Bone marrow (tissue), 2 donors: ENCODE measurements at places on chromosomes 12 and 14.

DNA sequence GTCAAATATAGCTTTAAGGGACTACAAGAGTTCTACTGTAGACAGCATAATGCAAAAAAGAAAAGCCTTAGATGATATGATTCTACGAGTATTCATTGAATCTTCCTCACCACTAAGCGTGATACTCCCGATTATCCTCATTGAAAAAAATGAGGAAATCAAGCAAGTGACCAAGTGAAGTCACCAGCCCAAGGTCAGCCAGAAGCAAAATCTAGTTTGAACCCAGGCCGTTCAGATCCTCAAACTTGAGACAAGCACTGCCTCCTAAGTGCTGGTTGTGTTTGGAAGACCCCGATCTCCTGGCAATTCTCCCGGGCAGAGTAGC lies 845 bp downstream of the GIT2 start:
- DNase-seq: no peak

DNA sequence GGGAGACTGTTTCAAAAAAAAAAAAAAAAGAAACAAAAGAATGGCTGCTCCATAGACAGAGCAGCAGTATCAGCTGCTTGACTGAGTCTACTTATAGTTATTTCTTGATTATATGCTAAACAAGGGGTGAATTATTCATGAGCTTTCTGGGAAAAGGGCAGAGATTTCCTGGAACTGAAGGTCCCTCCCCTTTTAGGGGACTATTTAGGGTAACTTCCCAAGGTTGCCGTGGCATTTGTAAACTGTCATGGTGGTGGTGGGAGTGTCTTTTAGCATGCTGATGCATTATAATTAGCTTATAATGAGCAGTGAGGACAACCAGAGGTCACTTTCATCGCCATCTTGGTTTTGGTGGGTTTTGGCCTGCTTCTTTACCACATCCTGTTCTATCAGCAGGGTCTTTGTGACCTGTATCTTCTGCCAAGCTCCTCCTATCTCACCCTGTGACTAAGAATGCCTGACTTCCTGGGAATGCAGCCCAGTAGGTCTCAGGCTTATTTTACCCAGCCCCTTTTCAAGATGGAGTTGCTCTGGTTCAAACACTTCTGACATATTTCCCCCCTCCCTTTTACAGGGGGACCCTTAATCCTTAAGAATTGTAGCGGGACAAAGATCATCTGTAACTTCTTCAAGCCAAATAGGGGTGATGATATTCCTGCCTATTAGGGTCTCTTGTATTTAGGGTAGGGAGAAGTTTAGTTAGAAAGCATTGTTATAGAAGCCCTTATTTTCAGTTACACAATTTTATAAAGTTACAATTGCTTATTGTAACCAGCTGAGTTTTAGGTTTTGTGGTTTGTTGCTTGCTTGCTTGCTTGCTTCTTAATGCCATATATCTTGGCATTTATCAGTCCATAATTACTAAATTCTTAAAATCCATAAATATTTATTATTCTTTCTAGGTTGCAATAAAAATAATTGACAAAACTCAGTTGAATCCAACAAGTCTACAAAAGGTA lies 42.5 kb downstream of the MARK3 start:
- DNase-seq: no peak

DNA sequence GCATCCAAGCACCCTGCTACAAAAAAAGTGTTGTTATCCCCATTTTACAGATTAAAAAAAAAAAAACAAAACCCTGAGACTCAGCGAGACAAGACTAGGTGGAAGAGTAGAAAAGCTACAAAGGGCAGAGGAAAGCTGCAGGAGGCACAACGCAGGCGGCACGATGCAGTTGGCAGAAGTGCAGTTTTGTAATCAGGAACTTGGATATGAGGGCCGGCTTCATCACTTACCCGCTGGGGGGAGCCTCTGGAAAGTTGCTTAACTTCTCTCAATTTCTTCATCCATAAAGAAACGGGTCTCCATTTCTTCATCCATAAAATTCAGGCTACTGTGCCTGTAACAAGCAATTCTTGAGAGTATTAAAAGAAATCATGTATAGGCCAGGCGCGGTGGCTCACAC lies 33.1 kb upstream of the CCDC60 start:
- no peak for DNase-seq

GRCh38 chr12:96743606-96744005 lies 163.5 kb upstream of the NEDD1 start:
- DNase-seq: no peak

DNA sequence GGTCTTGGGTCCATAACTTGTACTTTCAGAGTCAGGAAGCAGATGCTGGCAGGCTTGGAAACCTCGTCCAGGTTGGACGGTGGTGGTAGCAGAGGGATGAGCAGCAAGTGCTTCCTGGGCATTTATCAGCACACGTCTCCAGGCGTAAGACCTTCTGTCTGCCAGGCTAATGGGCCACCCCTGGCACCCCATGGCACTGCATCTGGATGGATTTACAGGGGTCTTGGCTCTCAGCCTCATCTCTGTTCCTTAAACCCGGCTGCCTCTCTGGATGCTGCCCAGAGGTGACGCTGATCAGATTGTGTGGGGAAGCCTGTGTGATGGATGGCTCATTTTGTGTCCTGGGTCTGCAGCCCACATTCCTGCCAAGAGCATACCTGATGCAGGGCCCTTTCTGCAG lies 145.1 kb downstream of the TSPAN9 start:
- no peak for DNase-seq

DNA sequence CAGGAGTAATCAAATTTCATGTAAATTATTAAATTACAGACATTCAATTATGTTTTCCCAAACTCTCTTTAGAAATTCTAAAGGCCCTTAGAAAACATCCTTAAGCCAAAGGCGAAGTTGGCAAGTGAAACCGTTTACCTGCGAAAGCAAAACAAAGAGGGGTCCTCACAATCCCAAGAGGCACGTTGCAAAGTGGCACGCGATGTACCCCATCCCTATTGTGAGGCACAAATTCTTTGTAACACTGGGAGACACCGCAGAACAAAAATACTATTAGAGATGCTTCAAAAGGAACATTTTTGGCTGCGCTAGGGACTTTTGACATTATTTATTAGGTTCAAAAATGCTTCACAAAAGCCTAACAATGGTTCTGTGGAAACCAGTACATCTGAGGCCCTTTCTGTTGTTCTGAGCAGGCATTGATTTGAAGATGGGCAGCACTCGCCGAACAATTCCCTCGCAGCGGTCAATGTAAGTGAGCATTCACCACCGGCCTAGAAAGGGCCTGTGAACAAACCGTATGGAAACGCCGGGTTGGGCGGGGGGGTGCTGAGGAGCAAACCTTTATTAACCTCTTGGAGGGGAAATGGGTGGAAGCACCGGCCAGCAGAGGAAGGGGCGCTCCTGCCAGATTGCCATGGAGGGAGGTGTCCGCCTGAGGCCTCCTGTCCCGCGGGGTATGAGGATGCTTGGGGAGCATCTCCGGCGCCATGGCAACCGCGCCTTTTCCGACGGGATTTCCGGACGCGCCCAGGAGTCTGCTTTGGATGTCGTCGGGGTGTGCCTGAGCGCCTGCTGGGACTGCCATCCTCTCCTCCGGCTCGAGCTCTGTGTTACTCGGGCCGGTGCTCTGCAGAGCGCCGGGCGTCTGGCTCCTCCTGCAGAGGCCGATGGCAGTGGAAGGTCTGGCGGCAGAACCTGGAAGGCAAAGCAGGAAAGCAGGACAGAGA lies 193.9 kb downstream of the C12orf42 start:
- DNase-seq: no peak

DNA sequence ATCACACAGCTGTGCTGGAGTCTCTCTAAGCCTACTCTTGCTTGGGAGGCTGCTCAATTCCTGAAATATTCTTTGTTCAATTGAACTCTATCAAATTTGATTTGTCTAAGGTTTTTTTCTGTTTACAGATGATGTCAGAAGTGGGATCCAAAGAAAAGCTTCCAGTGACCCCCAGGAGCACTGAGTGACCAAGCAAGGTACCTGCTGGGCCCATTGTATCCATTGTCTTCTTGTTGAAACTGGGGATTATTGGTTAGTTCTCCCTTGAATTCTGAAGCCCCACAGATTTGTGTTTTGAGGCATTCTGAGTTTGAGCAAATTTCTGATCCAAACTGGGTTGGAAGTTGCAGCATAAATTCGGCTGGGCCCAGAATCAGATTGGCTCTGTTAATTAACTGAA lies 64.6 kb downstream of the MYF5 start:
- no peak for DNase-seq

- no peak for DNase-seq
Measured at GRCh38 chr14:71165121-71166031, 258.1 kb downstream of the PCNX1 start.

- no peak for DNase-seq
Measured at GRCh38 chr14:23577710-23578392, 739 bp downstream of the JPH4 start.

DNA sequence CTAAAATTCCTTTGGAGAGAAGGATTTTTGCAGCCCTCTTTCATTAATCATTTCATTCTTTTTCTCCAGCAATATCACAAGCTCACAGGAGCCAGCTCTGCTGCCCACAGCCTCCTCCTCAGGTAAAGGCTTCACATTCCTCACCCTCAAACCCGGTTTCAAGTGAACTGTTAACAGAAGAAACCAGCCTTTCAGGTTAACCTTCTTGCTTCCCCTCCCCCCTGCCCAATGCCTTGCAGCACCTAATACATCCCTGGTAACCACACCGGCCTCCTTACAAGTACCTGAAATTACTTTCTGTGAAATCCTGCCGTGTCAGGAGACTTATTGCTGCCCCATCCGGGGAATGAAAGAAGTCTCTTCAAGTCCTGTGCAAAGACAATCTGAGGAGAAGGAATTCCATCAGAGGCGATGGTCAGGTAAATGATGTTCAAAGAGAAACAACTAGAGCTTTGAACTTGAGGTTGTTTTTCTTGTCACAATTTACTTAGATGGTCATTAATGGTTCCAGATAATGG lies 111.2 kb downstream of the MYRFL start:
- DNase-seq: no peak

DNA sequence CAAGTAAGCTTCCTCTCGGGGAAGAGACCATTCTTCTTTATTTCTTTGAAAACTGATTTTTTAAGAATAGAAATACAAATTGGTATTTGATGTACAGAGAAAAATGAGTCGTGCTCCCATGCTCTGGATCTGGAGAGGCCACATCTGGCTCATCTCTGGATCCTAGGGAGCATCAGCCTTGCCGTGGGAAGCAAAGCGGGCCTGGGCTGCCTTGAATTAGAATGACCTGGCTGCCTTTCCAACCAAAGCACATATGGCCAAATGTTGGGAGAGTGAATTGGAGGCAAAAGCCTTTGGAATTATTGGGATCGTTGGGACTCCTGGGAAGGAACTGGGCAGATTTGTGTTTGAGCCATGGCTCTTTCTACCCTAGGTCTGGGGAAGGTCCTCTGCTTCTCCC lies 80.0 kb downstream of the SLC25A47 start:
- DNase-seq: no peak

- no peak for DNase-seq
Measured at GRCh38 chr12:132771126-132771838, 9.7 kb upstream of the ANKLE2 start.

DNA sequence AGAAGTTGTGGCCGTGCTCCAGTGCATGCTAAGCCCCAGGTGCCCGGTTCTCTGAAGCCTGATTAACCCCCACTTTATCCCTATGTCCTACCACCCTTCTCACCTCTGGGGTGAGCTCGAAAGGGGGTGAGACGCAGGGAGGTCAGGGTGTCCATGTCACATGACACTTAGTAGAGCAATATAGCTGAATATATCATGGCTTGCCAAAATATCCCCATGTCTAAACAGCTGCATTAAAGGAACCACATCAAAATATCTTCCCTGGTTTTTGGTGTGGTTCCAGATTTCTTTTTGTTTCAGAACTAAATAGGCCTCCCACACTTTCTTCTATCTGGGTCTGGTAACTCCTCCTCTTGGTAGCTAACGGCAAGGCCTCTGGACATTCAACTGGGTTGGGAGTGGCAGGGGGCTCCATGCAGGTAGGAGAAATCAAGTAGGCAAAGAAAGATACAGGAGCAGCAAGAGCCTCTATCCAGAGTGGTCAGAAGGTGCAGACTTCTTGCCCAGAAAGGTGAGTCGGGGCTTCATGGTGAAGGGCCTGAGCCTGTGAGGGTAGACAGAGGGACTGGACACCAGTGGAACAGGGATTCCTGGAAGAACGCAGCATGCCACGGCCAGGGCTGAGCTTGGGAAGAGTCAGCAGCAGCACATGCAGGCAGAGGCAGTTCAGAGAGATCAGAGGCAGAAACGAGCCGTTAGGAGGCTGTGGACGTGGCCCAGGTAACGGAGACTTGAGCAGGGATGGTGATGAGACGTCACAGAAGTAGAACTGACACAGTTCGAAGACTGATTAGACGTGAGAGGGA lies 202.8 kb upstream of the DIO3 start:
- DNase-seq: no peak

DNA sequence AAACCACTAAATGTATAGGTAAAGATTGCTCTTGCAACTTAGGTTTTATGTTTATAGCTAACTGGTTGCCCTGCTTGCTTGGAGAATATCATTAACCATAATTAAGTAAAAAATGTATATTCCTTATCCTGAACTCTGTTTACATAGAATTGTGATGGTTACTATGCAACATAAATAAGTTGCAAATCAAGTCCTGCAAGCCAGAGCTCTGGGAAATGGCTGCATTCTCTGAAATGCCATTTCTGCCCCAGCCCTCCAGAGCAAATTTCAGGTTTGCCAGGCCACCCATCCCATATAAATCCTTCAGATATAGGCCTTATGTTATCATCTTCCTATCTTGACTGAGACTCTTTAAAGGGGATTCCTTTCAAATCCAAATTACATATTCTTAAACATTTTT lies 118.4 kb upstream of the MYF6 start:
- no peak for DNase-seq

DNA sequence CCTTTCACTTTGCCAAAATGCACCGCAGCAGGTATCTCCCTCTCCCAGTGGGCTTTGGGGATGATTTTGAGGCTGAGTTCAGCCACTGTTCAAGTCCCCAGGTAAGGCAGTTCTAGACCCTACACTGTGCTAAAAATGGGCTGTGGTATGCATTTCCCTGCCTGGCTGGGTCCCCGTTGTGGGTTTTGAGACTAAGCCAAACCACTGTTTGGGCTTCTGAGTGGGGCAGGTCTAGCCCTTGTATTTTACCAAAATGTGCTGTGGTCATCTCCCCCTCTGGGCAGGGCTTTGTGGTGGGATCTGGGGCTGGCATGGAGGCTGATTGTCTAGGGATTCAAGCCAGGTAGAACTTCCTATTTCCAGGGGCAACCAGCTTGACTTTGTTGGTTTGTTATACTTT lies 13.6 kb upstream of the OR4Q3 start:
- no peak for DNase-seq

- no peak for DNase-seq
Measured at GRCh38 chr12:4275870-4276301, 2.3 kb downstream of the CCND2 start.

- no peak for DNase-seq
Measured at GRCh38 chr12:83349907-83350611, 663.4 kb downstream of the TMTC2 start.

DNA sequence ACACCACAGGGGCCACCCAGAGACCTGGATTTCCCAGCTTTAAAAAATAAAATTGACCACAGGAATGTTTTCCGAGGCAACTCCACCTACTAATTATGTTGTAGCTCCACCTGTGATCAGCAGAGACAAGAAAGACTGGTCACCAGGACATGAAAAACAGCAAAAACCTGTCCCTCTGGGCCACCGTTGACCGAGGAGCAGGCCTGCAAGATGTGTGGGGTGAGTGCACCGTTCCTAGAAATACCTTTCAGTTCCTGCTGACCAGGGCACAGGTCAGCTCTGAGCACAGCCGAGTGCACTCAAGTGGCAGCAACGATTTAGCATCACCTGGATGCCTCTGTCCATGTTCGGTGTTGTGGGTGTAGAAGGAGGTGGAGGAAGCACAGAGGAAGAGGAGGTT lies 16.9 kb downstream of the FZD10 start:
- DNase-seq: no peak
